ENCODE measurements at places on chromosomes 3 and 15. TPM values are rescaled to one million over a fixed set of nuclear protein-coding genes. Genes with fewer than 3 reads are reported as not detected.

GRCh38 chr3:165434516-165434915 lies 238.3 kb upstream of the SLITRK3 start:
- H3K36me3 ChIP-seq = no peaks in the 10 kb centered on the region
- H3K27me3 ChIP-seq = no peaks in the 10 kb centered on the region
- no peak for DNase-seq
- H3K27ac ChIP-seq = no peak overlapping the region

- H3K36me3 ChIP-seq = peaks cover 24% of the 10 kb centered on the region
- no peak overlapping the region for H3K4me3 ChIP-seq
- DNase-seq = no peak
- H3K27ac ChIP-seq = no peak overlapping the region
- H3K4me1 ChIP-seq = no peaks in the 10 kb centered on the region
Measured at GRCh38 chr3:88093266-88093665, 34.2 kb downstream of the ZNF654 start.

Gene RETNLB
- total RNA-seq = not detected

GRCh38 chr15:84864444-84864795 lies 20.0 kb upstream of the SLC28A1 start:
- no peaks in the 10 kb centered on the region for H3K4me1 ChIP-seq
- no peaks in the 10 kb centered on the region for H3K36me3 ChIP-seq
- H3K4me3 ChIP-seq = no peak overlapping the region
- no peaks in the 10 kb centered on the region for H3K27me3 ChIP-seq
